ENCODE measurements at places on chromosomes 4 and X.

DNA sequence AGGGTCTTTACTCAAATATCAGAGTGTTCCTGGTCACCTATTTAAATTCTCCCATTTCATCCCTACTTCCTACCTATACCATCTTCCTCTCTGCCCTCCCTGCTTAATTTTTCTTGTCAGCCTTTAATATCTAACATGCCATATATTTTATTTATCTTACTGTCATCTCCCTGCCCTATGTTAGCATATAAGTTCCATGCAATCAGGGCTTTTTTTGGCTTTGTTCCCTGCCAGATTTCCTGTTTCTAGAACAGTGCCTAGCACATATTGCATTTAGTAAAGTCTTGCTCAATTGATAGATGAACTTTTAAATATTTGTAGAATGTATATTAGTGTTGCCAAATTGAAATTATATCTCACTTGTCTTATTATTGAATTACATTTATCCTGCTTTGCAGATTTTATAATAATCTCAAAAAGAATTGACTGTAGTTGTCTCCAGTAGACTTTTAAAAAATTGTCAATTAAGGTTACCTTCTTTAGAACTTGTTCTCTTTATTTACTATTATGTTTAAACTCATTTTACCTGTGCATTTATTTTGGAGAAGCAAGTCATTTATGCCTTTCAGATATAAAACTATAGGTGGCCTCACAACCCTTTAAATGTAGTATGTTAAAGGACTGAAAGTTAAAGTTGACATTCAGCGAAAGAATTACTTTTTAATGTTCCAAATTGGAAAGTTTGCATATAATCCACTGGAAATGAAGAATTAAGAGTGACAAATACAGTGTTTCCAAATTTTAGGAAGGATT, 108.2 kb upstream of the BMPR1B start:
- peak; percentile 28 for DNase-seq

DNA sequence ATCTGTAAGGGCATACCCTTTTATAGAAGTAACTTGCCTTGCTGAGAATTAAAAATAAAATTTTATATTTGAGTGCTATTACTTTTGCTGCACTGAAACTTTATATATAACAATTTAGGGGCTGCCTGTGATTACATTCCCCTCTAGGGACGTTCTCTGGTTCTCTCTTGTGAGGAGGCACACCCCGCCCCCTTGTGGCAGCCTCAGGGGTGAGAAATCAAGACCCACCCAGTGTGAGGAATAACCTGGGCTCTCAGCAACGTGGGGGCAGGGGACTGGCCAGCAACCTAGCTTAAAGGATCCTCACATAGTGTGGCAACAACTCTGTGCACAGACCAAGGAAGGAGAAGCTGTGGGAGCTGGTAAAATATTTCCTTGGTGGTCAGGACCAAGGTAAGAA, 43.7 kb downstream of the MAGEA9 start:
- peak; percentile 3 for DNase-seq

GRCh38 chr4:98113012-98113411, 30.3 kb downstream of the STPG2 start:
- peak; percentile 18 for DNase-seq

DNA sequence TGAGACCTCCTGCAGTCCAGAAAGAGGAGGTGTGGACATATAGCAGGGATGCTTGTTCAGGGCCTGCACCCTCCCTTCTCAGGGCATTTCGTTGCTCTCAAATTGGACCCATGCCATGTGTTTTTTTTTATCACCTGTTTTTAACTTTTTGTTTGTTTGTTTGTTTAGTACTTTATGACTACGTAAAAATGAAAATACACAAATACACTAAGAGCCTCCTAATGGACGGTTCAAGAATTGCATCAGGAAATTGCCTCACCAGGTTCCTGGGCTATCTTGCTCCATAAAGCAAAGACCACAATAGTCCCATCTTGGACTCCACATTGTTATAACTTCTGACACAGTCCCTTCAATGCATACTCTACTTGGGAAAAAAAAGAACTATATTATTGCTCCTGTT, 1685.9 kb upstream of the TENM3 start:
- no peak for DNase-seq

DNA sequence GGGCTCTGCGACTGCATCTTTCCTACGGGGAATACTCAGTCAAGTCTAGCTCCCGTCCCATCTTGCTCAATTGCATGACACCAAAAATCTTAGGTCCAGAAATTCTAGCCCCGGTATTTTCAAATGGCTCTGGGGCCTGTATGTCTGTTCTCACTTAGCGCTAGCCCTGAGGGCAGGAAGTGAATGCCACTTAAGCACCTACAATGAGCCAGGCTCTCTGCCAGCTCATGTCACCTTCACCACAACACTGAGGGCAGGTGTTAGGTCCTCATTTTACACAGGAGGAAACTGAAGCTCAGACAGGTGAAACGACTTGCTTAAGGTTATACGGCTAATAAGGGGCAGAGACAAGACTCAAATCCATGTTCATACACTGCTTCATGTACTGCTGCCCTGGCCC, 282.8 kb downstream of the PPP1R2C start:
- no peak for DNase-seq

- DNase-seq, result peak; percentile 34
Measured at GRCh38 chr4:110508827-110509710, 33.1 kb downstream of the ENPEP start.

DNA sequence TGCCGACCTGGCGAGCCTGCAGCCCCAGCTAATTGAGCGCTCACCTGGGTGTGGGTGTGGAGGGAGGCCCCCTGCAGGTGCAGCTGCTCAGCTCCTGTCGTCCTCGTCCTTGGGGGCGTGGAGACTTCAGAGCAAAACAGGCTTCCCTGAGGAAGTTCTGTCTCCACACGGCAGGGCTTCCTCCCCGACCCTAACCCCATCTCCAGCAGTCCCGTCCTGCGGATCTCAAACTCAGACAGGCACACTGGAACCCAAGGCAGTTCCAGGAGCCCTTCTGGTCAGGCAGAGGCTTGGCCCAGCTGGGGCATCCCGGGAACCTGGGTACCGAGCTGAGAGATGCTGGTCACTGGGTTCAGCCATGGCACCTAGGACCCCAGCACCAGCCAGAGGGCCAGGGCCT, 24.4 kb downstream of the TACC3 start:
- DNase-seq, result no peak

DNA sequence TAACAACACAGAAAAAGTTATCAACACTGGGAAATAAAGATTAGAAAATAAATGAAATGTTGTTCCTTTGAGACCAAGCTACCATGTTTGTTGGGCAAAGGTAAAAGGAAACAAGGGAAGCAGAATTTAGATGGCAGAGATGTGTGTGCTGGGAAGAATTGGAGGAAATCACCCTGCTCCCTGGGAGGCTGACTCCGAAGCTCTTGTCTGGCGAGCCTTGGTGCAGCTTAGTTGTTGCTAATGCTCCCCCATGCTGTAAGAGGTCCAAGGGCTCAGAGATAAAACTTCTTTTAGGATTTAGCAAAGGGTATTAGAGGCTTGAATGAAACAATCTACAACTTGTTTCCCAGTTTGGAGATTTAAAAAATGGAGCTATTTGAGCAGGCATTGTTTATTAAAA, 123.8 kb upstream of the DDIT4L start:
- no peak for DNase-seq

GRCh38 chrX:27229721-27230120, 233.4 kb downstream of the PPP4R3C start:
- no peak for DNase-seq
